ENCODE measurements at places on chromosomes 11 and 22. TPM values are rescaled to one million over a fixed set of nuclear protein-coding genes. Genes with fewer than 3 reads are reported as not detected.

The LPXN gene
- 2.1 TPM for total RNA-seq

The DEUP1 gene
- total RNA-seq = not detected

The SPON1 gene
- total RNA-seq = 37.8 TPM

The SMIM38 gene
- 3.1 TPM for total RNA-seq

The TIRAP gene
- 8.7 TPM for total RNA-seq

DNA sequence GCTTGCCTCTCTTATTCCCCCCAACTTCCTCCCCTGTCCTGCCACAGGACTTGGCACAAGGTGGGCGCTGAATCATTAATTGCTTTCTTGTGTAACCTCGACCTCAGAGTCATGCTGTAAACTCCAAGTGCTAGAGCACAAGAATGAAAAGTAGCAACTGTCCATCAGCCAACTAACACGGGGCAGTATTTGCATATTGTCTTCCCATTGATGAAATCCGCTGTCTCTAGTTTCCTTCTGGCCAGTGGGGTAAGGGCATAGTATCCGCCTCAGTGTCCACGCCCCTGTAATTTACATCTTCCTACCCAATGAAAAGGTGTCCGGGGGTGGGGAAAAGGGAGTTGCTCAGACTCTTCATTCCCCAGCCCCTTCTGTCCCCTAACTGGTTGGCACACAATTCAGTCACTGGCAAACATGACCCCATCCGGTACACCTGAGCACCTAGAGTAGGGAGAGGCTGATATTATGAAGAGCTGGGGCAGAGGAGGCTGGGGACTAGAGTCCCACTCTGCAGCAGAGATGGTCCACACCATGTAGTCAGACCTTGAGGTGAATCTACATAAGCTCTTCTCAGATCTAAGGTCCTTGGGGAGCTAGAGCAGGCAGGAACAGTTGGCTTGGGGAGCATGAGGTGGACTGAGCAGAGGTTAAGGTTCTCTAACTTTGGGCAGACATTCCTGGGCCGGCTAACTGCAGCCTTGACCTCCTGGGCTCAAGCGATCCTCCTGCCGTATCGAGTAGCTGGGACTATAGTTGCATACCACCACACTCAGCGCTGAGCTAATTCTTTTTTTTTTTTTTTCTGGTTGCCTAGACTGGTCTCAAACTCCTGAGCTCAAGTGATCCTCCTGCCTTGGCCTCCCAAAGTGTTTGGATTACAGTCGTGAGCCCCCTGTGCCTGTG is 6.8 kb upstream of the GGA1 start:
- DNase-seq = no peak

GRCh38 chr11:29093416-29094120 is 923.3 kb downstream of the KCNA4 start:
- no peak for DNase-seq

- DNase-seq = no peak
Observed at GRCh38 chr11:33391893-33392251, 134.7 kb downstream of the HIPK3 start.

DNA sequence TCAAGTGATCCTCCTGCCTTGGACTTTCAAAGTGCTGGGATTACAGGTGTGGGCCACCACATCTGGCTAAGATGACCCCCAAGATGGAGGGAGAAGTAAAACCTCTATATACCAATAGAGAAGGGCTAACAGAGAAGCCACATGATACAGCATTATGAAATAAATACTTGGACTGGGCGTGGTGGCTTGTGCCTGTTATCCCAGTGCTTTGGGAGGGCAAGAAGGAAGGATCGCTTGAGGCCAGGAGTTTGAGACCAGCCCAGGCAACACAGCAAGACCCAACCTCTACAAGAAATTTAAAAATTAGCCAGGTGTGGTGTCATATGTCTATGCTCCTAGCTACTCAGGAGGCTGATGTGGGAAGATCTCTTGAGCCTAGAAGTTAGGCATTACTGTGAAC is 61.7 kb downstream of the RAB30 start:
- DNase-seq = no peak

GRCh38 chr11:73971175-73971719 is 11.4 kb downstream of the UCP2 start:
- DNase-seq = no peak

DNA sequence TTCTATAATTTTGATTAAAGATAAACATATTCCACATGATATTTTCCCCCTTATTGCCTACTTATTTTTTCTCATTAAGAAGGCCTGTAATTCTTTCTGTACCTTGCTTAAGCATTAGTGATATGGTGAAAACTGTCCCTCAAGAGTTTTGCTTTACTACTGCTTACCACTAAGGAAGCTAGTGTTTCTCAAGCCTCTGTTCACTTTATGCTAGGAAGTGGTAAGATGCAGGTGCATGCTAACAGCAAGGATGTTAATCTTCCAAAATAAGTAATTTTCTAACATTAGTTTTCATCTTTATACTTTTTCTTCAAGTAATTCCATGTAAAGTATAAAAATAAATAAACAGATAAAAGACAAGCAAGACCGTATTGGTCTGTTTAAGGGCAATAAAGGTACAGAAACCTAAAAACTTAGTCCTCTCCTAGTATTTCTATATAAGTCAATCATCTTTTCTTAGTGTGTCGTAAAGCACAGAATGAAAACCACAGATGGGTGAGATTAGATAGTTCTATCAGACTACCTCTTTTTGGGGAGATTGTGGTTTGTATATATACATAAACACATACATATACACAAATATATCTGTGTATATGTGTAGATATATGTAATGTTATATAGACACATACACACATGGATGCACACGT is 731.0 kb upstream of the CNTN5 start:
- DNase-seq = no peak

GRCh38 chr11:71451596-71452198 is 1.3 kb upstream of the NADSYN1 start:
- no peak for DNase-seq

GRCh38 chr11:91156041-91156440 is 933.2 kb upstream of the CHORDC1 start:
- DNase-seq = no peak

DNA sequence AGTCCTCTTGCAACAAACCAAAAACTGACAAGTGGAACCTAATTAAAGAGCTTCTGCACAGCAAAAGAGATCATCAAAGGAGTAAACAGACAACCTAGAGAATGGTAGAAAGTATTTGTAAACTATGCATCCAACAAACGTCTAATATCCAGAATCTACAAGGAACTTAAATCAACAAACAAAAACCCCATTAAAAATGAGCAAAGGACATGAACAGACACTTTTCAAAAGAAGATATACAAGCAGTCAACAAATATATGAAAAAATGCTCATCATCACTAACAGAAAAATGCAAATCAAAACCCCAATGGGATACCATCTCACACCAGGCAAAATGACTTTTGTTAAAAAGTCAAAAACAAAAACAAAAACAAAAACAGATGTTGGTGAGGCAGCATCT is 33.7 kb downstream of the ZNF214 start:
- DNase-seq = no peak

GRCh38 chr11:115759622-115760460 is 255.6 kb upstream of the CADM1 start:
- no peak for DNase-seq

DNA sequence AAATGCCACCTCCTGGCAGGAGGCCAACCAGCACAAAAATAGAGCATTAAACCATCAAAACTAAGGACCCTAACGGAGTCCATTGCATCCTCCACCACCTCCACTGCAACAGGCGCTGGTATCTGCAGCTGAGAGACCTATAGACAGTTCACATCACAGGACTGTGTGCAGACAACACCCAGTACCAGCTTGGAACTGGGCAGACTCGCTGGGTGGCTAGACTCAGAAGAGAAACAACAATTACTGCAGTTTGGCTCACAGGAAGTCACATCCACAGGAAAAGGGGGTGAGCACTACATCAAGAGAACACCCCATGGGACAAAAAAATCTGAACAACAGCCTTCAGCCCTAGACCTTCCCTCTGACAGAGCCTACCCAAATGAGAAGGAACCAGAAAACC is 11.6 kb upstream of the TMEM45B start:
- no peak for DNase-seq

DNA sequence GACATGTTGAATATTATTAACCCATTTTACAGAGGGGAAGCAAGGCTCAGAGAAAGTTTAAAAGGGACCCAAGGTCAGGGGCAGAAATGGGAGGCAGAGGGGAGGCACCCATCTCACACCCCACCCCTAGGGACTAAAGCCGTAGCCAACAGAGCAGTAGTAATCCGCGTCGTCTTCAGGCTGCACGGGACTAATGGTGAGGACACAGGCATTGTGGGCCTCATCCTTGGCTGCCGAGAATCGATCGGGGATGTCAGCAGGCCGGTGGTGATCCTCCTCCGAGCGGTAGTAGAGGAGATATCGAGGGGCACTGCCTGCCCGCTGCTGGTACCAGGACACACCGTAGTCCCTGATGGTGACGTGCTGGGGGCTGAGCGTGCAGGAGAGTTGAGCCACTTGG is 1.5 kb downstream of the VPREB3 start:
- DNase-seq = no peak

GRCh38 chr22:46609175-46609690 is 11.0 kb upstream of the GRAMD4 start:
- no peak for DNase-seq

All from ascending aorta (tissue), 2 donors.